CD8-positive, alpha-beta memory T cell (primary cell): ENCODE measurements at places on chromosomes 7 and 10.

- no peak for DNase-seq
Measured at GRCh38 chr7:77791336-77791735, 6.9 kb downstream of the TMEM60 start.

DNA sequence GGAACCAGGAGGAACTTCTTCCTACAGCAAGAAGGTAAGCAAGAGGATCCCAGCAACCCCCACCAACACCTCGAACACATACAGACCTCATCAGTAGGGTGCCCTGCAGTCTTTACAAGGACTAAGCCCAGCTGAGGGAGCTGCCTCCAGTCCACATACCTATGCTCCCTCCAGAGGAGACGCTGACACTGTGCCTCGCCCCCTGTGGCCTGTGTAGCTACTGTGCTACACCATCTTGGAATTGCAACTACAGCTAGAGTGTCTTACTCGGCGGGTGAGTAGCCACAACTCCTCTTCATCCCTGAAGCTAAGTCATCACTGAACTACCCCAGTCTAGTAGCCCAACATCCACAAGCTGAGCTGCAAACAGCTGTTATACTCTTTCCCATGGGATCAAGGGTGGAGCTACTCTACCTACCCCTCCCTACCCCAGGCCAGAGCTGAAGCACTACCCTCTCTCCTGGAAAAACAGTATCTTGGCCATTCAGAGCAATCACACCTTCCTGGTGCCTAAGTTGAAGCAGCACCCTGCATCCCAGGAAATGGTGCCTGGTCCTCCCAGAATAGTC, 42.2 kb upstream of the CAMK2B start:
- DNase-seq = no peak

DNA sequence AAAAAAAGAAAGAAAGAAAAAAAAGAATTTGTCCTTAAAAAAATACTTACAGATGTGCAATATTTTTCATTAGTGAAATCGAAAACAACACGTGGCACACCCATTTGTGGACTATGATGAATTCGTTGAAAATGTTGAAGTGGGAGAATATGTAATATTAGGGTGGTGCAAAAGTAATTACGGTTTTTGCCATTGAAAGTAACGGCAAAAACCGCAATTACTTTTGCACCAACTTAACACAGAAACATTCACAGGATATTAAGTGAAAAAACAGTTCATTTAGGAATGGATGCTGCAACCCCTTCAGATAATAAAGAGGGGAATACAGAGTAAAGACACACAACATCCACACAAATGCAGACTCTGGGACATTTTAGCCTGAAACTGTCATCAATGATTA, 96.0 kb downstream of the CALN1 start:
- DNase-seq = no peak

GRCh38 chr7:2168615-2169311, 64.0 kb downstream of the MAD1L1 start:
- DNase-seq = no peak

GRCh38 chr10:84175436-84175835, 1.8 kb downstream of the GPR15LG start:
- no peak for DNase-seq
